ENCODE measurements at places on chromosomes 3 and 15. TPM values are rescaled to one million over a fixed set of nuclear protein-coding genes. Genes with fewer than 3 reads are reported as not detected.

TCAIM gene
- 14.3 TPM for polyA plus RNA-seq

- H3K27ac ChIP-seq: no peak overlapping the region
- peak; percentile 16 for DNase-seq
- peaks cover 11% of the 10 kb centered on the region for H3K4me1 ChIP-seq
These were observed 8.5 kb downstream of the KLHL18 start for GRCh38 chr3:47291158-47291753.

OR4M2 gene
- polyA plus RNA-seq: not detected

- no peaks in the 10 kb centered on the region for H3K4me1 ChIP-seq
- no peak overlapping the region for H3K4me3 ChIP-seq
- H3K27ac ChIP-seq: no peak overlapping the region
- no peaks in the 10 kb centered on the region for H3K27me3 ChIP-seq
- DNase-seq: no peak
These were observed 34.8 kb downstream of the ATP13A5 start for GRCh38 chr3:193343726-193344222.

SEMA3G gene
- polyA plus RNA-seq: 0.81 TPM

C3orf49 gene
- polyA plus RNA-seq: not detected

- no peak overlapping the region for H3K4me3 ChIP-seq
- H3K27me3 ChIP-seq: no peaks in the 10 kb centered on the region
- no peak for DNase-seq
- H3K27ac ChIP-seq: no peak overlapping the region
- H3K4me1 ChIP-seq: no peaks in the 10 kb centered on the region
These were observed 645.6 kb upstream of the CBLB start for GRCh38 chr3:106514431-106514830.

ACOX2 gene
- polyA plus RNA-seq: 56.4 TPM

- H3K27ac ChIP-seq: no peak overlapping the region
- no peak for DNase-seq
- no peaks in the 10 kb centered on the region for H3K36me3 ChIP-seq
- no peak overlapping the region for H3K4me3 ChIP-seq
- H3K27me3 ChIP-seq: no peaks in the 10 kb centered on the region
- H3K4me1 ChIP-seq: no peaks in the 10 kb centered on the region
These were observed 32.2 kb downstream of the MCTP2 start for GRCh38 chr15:94263341-94264273.

DNA sequence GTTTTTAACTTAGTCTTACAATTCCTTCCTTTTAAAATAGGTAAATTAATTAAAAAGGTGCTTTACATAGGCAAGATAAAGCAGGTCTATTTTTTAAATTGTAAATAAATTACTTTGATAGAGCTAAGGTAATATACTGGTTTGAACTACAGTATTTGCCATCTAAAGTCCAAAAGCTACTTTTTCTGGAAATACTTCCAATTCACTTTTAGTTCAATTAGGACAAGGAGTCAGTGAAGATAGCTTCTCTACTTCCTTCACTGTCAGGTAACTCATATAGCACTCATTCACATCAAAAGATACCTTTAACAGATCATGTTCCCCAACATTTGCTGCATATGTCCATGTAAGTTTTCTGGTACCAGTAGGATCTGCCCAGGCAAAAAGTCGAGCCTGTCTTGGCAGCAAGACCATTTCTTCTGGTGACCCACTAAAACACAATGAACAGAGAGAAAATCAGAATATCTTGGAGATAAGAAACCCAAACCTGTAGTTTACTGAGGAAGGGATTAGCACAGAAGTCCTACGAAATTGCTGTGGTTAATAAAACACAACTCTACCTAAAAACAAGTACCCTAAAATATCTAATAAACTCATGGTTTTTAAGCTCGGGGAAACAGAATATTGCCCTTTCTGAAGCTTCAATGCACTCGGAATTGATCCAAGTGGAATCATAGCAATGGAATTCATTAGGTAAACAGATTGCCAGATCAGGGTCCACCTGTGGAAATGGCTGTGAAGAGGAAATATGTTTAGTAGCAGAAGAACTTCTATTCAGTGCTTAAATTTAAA is 153.1 kb downstream of the VPS13C start:
- DNase-seq: no peak
- no peak overlapping the region for H3K27ac ChIP-seq
- H3K27me3 ChIP-seq: no peaks in the 10 kb centered on the region
- no peak overlapping the region for H3K4me3 ChIP-seq
- peaks cover 33% of the 10 kb centered on the region for H3K36me3 ChIP-seq

STX19 gene
- 0.24 TPM for polyA plus RNA-seq

GRCh38 chr15:77144026-77144425 is 73.1 kb upstream of the TSPAN3 start:
- H3K27me3 ChIP-seq: no peaks in the 10 kb centered on the region
- DNase-seq: peak; percentile 46
- no peak overlapping the region for H3K27ac ChIP-seq
- peaks cover 17% of the 10 kb centered on the region for H3K4me1 ChIP-seq
- H3K36me3 ChIP-seq: no peaks in the 10 kb centered on the region
- no peak overlapping the region for H3K4me3 ChIP-seq

CCNB2 gene
- 0.37 TPM for polyA plus RNA-seq

DNA sequence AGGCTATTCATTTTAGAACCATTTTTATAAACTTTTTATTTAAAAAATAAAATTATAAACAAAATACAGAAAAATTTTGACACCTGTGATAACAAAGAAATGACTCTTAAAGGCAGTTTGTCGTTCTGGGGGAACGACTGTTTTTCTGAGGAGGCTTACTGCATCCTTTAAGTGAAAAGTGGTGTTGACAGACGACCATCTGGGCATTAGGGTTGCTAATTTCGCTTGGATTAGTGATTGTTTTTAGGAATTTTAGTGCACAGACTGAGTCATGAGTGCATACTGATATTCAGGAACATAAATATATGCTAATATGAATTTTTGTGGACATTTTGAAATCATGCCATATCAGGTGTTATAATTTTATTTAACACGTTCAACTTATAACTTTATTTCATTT is 28.5 kb downstream of the OSTN start:
- H3K4me3 ChIP-seq: no peak overlapping the region
- no peaks in the 10 kb centered on the region for H3K27me3 ChIP-seq
- DNase-seq: no peak

- no peaks in the 10 kb centered on the region for H3K36me3 ChIP-seq
- peak; percentile 57 for DNase-seq
- H3K27ac ChIP-seq: peak overlapping the region; percentile 41
These were observed 48.2 kb upstream of the IGF1R start for GRCh38 chr15:98599909-98600691.

- H3K27me3 ChIP-seq: no peaks in the 10 kb centered on the region
- no peak overlapping the region for H3K4me3 ChIP-seq
- H3K27ac ChIP-seq: no peak overlapping the region
- DNase-seq: no peak
- no peaks in the 10 kb centered on the region for H3K36me3 ChIP-seq
- peaks cover 8% of the 10 kb centered on the region for H3K4me1 ChIP-seq
These were observed 15.6 kb upstream of the RAF1 start for GRCh38 chr3:12679468-12679867.

- no peaks in the 10 kb centered on the region for H3K36me3 ChIP-seq
- H3K27ac ChIP-seq: no peak overlapping the region
- no peaks in the 10 kb centered on the region for H3K4me1 ChIP-seq
These were observed 38.9 kb upstream of the ALCAM start for GRCh38 chr3:105327662-105328337.

MAP1A gene
- polyA plus RNA-seq: 14.6 TPM

DNA sequence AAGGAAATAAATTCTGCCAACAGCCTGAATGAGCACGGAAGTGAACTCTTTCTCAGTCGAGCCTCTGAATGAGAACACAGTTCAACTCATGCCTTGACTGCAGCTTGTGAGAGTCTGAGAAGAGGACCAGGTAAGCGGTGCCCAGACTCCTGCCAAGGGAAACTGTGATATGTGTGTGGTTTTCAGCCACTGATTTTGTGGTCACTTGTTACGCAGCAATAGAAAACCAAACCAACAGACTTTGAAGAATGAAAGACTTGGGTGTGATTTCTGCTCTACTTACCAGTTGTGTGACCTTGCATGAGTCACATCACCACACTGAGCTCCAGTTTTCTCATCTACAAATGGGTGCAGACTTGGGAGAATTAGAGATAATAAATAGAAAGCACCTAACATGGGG is 30.6 kb upstream of the FAM107A start:
- no peaks in the 10 kb centered on the region for H3K4me1 ChIP-seq
- H3K36me3 ChIP-seq: no peaks in the 10 kb centered on the region
- H3K27me3 ChIP-seq: no peaks in the 10 kb centered on the region
- no peak for DNase-seq
- H3K27ac ChIP-seq: no peak overlapping the region

DNA sequence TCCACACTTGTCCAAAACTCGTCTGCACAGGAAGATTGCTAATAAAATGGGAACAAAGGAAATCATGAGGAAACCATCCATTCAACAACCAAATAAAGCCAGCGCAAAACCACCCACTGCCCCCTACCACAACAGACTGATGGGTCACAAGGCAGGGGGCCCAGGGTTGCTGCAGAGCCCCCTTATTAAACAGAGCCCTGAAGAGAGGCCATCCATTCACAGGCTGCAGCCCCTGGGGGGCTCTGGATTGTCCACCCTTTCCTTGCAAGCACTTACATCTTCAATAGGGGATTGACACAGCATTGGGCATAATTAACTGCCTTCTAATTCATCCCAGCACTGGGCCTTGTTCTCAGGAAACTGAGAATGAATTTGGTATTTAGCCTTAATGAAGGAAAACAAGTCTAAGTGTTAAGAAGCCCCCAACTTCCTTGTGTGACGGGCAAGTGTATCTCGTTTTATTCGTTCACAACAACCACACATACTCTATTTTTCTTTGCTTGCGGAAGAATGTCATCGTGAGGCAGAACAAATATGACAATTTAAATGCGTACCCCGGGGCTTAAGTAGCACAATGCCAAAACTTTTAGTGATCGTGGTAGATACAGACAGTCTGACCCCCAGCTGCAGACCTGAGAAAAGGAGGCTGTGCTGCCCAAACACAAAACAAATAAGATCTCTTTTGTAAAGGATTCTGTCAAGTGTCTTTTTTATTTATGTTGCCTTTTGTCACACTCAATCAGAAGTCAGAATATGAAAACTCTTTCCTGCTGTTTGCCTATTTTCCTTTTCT is 144.0 kb downstream of the SEMA6D start:
- H3K27ac ChIP-seq: no peak overlapping the region
- H3K36me3 ChIP-seq: no peaks in the 10 kb centered on the region
- H3K27me3 ChIP-seq: no peaks in the 10 kb centered on the region
- H3K4me3 ChIP-seq: no peak overlapping the region
- no peaks in the 10 kb centered on the region for H3K4me1 ChIP-seq

DNA sequence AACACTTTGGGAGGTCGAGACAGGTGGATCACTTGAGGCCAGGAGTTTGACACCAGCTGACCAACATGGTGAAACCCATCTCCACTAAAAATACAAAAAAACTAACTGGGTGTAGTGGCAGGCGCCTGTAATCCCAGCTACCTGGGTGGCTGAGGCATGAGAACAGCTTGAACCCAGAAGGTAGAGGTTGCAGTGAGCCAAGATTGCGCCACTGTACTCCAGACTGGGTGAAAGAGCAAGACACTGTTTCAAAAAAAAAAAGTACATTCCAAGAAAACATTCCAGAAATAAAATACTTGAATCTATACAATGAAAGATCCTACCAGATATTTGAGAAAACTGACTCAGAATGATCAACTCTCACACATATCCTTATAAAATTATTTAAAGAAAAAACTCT is 30.4 kb downstream of the TFDP2 start:
- no peak overlapping the region for H3K27ac ChIP-seq
- no peak for DNase-seq
- H3K27me3 ChIP-seq: no peaks in the 10 kb centered on the region
- H3K36me3 ChIP-seq: no peaks in the 10 kb centered on the region

GRCh38 chr3:73602170-73602569 is 22.6 kb downstream of the PDZRN3 start:
- H3K27me3 ChIP-seq: no peaks in the 10 kb centered on the region
- DNase-seq: no peak
- peaks cover 32% of the 10 kb centered on the region for H3K4me1 ChIP-seq
- H3K27ac ChIP-seq: no peak overlapping the region
- H3K36me3 ChIP-seq: peaks cover 12% of the 10 kb centered on the region

TTLL13 gene
- polyA plus RNA-seq: 1.9 TPM

- no peak overlapping the region for H3K27ac ChIP-seq
- no peaks in the 10 kb centered on the region for H3K36me3 ChIP-seq
- peak overlapping the region; percentile 50 for H3K4me3 ChIP-seq
- DNase-seq: peak; percentile 68
- H3K4me1 ChIP-seq: peaks cover 3% of the 10 kb centered on the region
These were observed 192.6 kb upstream of the LYSMD4 start for GRCh38 chr15:99925661-99926461.

GRCh38 chr15:80779658-80780415 is 667 bp downstream of the CEMIP start:
- peaks cover 21% of the 10 kb centered on the region for H3K27me3 ChIP-seq
- peaks cover 5% of the 10 kb centered on the region for H3K4me1 ChIP-seq
- DNase-seq: no peak
- no peaks in the 10 kb centered on the region for H3K36me3 ChIP-seq

- no peak overlapping the region for H3K27ac ChIP-seq
- no peaks in the 10 kb centered on the region for H3K4me1 ChIP-seq
- no peak for DNase-seq
- H3K36me3 ChIP-seq: no peaks in the 10 kb centered on the region
- no peaks in the 10 kb centered on the region for H3K27me3 ChIP-seq
These were observed 249.8 kb downstream of the POLQ start for GRCh38 chr3:121295979-121296378.

ERC2 gene
- polyA plus RNA-seq: 0.47 TPM

GRCh38 chr3:10315771-10316344 is 5.1 kb downstream of the SEC13 start:
- no peak overlapping the region for H3K27ac ChIP-seq
- DNase-seq: no peak
- no peaks in the 10 kb centered on the region for H3K27me3 ChIP-seq
- H3K4me1 ChIP-seq: peaks cover 11% of the 10 kb centered on the region

EEFSEC gene
- polyA plus RNA-seq: 8.6 TPM

- H3K4me3 ChIP-seq: no peak overlapping the region
- no peaks in the 10 kb centered on the region for H3K36me3 ChIP-seq
- no peaks in the 10 kb centered on the region for H3K4me1 ChIP-seq
- no peak for DNase-seq
- no peak overlapping the region for H3K27ac ChIP-seq
These were observed 250.2 kb downstream of the VGLL3 start for GRCh38 chr3:86740751-86741150.

- no peaks in the 10 kb centered on the region for H3K36me3 ChIP-seq
- no peaks in the 10 kb centered on the region for H3K27me3 ChIP-seq
- no peak overlapping the region for H3K27ac ChIP-seq
- DNase-seq: no peak
These were observed 879.2 kb downstream of the ROBO1 start for GRCh38 chr3:78888635-78889034.

DNA sequence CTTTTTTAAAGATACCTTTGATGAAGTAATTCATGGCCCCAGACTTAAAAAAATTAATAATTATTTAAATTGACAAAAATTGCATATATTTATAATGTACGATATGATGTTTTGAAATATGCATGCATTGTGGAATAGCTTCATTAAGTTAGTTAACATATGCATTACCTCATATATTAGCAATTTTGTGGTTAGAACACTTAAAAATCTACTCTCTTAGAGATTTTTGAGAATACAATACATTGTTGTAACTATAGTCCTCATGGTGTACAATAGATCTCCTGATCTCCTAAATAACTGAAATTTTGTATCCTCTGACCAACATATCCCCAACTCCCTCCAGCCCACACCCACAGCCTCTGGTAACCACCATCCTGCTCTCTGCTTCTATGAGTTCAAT is 104.1 kb downstream of the PEX5L start:
- no peak overlapping the region for H3K27ac ChIP-seq
- no peaks in the 10 kb centered on the region for H3K36me3 ChIP-seq
- H3K27me3 ChIP-seq: no peaks in the 10 kb centered on the region
- H3K4me1 ChIP-seq: no peaks in the 10 kb centered on the region

DPPA2 gene
- polyA plus RNA-seq: not detected

HAPLN3 gene
- polyA plus RNA-seq: 7.1 TPM

All from adrenal gland (tissue), 19 donors.